ENCODE measurements at places on chromosomes 5 and 9. TPM values are rescaled to one million over a fixed set of nuclear protein-coding genes. Genes with fewer than 3 reads are reported as not detected.

APBA1 gene
- 2.4 TPM for total RNA-seq

CTNND2 gene
- total RNA-seq, result not detected

LCNL1 gene
- total RNA-seq, result not detected

MARCHF11 gene
- total RNA-seq, result not detected

- DNase-seq, result peak; percentile 43
Measured at GRCh38 chr9:133135146-133135745, 14.2 kb upstream of the RALGDS start.

DNA sequence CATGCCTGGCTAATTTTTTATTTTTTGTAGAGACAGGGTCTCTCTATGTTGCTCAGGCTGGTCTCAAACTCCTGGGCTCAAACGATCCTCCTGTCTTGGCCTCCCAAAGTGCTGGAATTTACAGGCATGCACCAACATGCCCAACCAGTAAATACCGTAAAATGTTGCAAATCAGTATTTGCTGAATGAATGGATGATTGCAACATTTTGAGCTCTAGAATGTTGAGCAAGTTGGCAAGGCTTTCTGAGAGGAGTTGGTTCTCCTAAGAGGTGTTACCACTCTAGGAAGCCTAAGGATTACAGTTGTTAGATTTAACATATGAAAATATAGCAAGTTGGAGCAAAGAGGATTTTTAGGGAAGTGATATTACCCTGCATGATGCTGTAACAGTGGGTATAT is 15.6 kb upstream of the DMXL1 start:
- DNase-seq, result no peak

GRCh38 chr5:158940977-158941376 is 158.7 kb downstream of the EBF1 start:
- no peak for DNase-seq

- no peak for DNase-seq
Measured at GRCh38 chr5:82413302-82414040, 135.3 kb upstream of the RPS23 start.

DNA sequence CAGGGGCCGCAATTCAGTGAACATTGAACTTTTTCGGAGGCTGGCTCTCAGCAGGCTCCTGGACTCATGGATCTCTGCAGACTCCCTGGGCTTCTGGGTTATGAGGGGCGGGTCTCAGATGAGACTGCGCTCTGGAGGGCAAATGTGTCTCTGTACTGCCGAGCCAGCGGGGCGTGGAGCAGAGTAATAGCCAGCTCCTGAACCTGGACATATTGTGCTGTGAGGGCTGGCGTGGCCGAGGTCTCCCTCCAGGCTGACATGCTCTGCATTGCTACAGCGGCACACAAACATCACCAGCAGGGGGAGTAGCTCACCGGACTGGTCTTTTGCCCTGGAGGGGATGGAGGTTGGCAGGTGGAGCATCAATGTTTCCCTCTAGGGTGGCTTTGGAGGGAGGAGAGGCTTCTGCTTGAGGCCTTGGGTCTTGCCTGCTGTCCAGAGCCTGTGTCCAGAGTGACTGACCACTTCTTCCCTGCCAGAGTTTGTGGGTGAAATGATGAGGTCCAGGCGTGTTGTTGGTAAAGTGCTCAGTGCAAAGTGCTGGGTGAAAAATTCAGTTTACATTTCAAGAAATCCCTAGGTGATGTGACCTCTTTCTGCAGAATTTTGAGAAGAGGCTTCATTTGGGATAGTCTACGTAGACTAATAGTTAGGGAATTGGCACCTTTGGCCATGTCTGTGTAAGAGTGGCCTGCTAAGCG is 10.9 kb upstream of the GADD45G start:
- DNase-seq, result peak; percentile 55

- no peak for DNase-seq
Measured at GRCh38 chr5:34547300-34548085, 108.6 kb upstream of the RAI14 start.

DNA sequence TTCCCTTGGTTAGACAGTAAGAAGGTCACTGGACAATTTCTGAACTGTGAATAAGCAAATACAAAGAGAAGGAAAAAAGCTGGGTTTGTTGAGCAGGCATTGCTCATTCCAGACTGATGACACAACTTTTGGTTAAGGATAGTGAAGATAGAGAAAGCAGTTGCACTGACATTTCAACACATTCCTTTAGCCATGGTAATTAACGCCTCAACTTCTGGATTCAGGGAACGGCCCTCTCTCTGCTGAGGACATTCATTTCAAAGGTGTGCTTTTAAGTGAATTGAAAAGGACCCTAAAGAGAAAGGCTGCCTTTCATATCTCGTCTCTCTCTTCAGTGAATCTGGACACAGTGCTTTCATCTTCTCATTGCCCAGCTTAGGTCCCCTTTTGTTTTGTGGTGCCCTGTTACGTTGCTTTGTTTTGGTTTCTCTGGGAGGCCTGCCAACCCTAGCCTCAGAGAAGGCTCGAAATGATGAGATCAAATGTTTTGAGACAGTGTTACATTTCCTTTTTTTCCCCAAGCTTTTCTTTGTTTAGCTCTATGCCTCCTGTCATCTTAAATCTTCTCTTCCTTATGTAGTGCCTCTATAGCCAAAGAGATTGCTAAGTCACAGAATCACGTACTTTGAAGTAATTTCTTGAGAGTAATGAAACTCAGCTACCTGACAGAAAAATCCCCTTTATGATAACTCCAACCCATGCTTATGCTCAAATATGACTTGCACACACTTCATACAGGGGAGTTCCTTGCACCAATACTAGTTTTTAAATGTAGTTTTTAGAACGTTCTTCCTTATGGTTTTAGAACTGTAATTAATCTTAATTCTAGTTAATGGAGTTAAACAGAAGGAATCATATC is 94.4 kb upstream of the IFNE start:
- DNase-seq, result no peak
